Activated CD4-positive, alpha-beta T cell treated with anti-CD3 and anti-CD28 coated beads, Interleukin-2, amount 10 ng/mL, durations not matched to agents 7 days and 5 days (primary cell): ENCODE measurements at places on chromosomes 6 and 20.

DNA sequence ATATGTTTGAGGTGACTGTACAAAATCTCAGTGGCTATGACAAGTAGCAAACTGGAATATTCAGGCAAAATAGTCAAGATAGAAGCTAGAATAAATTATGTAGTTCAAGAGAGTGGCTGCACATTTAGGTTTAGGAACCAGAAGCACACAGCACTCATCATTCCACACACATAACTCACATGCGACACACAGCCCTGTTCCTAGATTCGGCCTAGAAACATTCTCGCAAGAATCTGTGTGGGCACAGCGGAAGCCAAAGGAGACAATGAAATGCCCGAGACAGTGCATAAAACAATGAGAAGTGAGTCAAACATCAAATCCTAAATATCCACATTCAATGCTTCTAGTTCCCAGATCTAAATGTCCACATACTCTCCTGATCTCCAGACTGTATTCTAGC, 9.5 kb upstream of the SUPT3H start:
- no peak for DNase-seq

DNA sequence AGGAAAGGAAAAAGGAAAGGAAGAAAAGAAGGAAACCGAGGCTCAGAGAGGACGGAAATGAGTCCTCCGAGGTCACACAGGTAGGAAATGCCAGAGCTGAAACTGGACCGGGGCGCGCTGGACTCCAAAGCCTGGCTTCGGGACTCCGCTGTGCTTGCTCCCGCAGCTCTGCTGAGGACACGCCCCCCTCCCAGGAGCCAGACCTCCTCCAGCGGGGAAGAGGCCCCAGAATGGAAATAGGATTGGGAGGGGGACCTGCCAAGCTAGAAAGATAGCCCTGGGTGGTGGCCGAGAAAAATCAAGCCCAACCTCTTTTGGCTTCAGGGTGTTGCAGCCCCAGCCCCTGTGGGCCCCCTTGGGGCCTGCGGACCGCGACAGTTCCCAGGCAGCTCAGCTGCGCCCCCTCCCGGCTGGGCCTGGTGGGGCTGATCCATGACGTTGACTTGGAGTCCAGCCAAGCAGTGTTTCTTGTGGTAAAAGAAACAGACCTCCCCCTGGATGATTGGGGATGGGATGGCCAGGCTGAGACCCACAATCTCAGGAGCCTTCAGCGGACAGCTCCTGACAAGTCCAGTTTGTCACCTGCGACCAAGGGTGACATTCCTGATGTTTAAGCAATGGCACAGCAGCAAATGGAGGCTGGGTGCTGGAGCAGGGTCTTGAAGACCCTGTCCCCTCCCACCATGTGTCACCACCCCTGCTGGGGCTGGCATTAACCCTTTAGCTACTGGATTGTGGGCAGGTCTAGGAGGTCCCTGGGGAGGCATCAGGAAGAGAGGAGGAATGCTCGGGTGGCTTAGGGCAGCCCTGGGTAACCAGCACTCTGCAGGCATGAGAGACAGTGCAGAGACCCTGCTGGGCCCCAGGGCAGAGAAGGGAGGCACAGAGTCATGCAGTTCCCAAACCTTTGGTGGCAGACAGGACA, 55.4 kb downstream of the RIPOR3 start:
- peak; percentile 54 for DNase-seq

DNA sequence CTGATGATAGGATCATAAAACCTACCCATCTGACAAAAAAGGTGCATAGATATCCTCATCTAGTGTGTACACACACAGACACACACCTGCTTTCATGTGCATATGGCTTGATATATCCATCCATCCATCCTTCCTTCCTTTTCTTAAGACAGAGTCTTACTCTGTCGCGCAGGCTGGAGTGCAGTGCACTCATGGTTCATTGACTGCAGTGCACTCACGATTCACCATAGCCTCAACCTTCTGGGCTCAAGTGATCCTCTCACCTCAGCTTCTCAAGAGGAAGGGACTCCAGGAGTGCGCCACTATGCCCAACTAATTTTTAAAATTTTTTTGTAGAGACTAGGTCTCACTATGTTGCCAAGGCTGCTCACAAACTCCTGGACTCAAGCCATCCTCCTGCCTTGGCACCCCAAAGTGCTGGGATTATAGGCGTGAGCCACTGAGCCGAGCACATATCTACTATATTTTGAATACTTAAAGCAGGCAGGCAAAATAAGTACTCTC, 27.1 kb downstream of the ADNP start:
- DNase-seq: no peak

DNA sequence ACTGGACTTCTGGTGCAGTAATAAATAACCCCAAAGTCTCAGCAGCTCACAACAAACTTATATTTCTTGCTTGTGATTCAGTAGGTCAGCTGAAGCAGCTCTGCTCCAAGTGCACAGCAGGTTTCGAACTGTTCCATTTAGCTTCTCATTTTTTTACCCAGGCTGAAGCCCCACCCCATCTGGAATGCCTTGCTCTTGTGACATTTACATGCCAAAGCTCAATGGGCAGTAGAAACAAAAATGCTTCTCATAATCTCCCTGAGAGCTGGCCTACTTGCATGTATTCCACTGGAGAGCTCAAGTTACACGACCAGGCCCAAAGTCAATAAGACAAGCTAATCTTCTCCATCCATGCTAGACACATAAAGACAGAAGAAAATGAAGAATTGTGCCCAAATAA, 165.2 kb downstream of the HAO1 start:
- DNase-seq: no peak

- no peak for DNase-seq
Measured at GRCh38 chr6:6790891-6791290, 202.4 kb downstream of the LY86 start.

DNA sequence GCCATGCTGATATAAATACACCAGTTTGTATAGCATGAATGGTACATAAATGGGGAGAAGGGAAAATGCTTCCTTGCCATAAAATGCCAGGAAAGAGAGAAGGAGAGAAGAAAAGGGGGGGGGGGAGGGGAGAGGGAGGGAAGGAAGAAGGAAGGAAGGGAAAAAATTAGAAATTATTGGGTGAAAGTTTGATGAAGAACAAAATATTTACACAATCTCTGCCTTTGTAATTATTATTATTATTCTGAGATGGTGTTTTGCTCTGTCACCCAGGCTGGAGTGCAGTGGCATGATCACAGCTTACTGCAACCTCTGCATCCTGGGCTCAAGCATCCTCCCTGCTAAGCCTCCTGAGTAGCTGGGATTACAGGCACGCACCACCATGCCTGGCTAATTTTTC, 10.2 kb upstream of the ZDHHC14 start:
- no peak for DNase-seq

DNA sequence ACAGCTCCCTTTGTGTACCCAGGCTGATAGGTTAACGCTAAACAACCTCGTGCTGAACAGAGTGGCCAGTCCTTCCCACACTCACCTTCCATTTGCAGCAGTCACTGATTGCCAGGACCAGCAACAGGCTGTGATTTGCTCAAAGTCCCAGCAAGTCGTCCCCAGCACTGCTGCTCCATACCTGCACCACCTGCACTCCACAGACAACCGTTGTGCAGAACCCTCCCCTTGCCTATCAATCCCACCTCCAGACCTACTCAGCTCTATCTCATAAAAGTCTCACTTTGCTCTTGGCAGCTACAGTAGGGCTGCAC, 43.1 kb upstream of the SCML4 start:
- DNase-seq: no peak

DNA sequence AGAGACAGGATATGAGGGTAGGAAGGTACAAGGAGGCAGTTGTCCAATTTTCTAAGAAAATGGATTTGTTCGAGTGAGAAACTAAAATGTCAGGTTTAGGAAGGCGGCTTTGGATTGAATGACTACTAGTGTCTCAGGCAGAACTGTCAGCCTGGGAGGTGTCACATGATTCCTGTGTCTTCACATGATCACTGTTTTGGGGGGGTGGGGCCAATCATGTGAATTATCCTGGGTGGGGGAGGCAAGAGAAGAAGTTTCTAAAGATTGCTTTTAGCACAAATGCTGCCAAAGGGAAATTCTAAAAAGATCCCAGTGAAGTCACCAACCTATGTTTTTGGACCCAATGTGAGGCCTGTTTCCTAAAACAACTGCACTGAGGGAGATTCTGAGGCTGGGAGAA, 2.3 kb downstream of the SIRPA start:
- no peak for DNase-seq

DNA sequence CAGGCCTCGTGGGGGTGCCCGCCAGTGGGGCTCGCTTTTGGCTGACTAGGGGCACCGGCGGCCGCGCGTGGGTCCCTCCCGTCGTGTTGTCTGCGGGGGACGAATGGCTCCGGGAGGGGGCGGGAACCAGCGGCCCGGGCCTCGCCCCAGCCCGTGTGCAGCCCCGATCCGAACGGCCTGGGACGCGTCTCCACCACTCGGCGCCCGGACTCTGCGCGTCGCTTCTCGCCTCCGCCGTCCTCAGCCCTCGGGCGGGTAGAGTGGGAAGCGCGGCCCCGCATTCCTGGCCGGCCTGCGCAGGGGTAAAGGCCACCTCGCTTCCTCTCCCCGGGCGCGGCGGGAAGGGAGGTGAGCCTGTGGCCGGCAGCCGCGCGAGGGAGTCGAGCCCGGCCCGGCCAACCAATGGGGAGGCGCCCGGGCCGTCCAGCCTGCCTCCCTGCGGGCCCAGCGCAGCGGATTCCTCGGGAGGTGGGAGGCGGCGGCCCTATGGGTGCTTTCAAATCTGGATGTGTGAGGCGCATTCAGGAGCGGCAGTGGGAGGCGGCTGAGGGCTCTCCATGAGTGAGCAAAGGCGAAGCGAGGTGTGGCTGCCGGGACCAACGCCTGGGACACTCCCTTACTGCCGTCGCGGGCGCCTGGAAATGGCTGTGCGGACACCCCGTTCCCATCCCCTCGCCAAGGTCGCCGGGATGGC, 1.1 kb upstream of the ZBTB46 start:
- no peak for DNase-seq

DNA sequence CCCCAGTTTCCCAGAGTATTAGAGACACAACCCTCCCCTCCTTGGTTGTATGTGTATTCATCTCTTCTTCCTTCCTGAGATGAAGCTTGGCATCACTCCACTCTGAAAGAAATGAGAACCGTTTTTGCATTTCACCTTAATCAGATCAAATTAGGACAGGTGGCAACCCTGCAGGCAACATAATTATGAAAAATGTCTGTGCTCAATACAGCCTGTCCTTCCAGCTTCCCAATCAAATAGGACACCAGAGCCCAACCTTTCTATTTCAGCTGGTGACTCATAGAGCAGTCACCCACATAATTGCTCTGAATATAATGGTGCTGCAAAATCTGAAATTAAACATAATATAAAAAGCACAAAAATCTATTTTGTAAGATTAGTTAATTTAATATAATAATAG, 310.2 kb upstream of the AGPAT4 start:
- no peak for DNase-seq
